ENCODE measurements at places on chromosomes 16 and 17.

DNA sequence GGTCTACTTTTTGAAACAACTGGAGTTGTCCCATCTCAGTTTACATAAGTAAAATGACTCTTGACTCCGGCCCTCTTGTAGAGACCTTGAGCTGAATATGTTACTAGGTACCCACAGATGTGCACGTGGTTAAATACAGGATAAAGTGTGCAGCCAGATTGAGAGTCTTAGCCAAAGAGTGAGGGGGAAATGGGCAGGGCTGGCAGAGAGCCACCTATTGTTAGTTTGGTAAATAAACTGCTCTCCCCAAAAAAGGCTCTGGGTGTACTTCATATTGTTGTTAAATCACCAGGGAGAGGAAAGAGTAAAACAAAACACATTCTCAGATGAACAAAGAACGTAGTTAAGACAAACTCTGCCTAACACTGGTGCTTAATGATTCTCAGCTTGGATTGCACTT, 20.3 kb downstream of the G6PC1 start:
- no peak for DNase-seq

- no peak for DNase-seq
Measured at GRCh38 chr17:3879591-3880417, 13.0 kb downstream of the CAMKK1 start.

GRCh38 chr17:67105213-67105612, 60.9 kb downstream of the CACNG1 start:
- DNase-seq, result no peak

GRCh38 chr17:45813048-45813725, 29.1 kb downstream of the CRHR1 start:
- peak; percentile 15 for DNase-seq

DNA sequence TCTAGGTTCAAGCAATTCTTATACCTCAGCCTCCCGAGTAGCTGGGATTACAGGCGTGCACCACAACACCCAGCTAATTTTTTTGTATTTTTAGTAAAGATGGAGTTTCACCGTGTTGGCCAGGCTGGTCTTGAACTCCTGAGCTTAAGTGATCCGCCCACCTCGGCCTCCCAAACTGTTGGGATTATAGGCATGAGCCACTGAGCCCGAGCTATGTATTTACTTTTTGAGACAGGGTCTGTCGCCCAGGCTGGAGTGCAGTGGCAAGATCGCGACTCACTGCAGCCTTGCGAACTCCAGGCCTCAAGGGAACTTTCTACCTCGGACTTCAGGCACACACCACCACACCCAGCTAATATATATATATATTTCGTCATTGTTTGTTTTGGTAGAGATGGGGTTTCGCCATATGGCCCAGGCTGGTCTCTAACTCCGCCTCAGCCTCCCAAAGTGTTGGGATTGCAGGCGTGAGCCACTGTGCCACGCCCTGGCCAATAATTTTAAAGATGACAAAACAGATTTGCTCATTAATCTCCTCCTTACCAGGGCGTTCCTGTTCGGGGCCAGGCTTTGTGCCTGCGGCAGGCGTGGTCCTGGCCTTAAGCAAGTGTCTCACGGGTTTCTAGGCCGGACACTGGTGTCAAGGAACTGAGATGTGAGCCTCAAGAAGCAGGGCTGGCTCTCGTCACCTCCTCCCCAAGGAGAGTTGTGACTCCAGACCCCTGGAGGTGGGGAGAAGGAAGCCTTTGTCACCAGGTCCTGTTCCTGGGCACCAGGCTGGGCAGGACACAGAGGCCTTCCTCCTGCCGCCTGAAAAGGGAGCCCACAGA, 4.3 kb upstream of the NPW start:
- DNase-seq, result no peak

DNA sequence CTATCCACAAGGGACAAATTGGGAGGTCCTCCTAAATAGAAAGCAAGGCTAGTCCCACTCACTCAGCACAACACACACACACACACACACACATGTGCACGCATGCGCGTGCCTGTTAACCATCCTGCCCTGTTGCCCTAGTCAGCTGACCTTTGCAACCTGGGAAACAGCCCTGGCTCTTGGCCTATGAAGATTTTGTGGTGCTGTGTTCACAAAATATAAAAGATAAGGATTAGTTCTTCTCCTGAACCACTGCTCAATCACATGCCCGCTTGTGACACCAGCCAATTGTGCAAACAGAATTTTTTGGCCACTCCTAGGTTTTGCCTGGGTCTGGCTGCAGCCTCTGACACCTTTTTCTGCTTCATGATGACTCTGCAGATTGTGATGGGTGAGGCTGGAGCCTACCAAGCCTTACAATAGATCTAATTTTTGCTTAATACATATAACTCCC, 3.3 kb upstream of the CES1 start:
- DNase-seq, result no peak

DNA sequence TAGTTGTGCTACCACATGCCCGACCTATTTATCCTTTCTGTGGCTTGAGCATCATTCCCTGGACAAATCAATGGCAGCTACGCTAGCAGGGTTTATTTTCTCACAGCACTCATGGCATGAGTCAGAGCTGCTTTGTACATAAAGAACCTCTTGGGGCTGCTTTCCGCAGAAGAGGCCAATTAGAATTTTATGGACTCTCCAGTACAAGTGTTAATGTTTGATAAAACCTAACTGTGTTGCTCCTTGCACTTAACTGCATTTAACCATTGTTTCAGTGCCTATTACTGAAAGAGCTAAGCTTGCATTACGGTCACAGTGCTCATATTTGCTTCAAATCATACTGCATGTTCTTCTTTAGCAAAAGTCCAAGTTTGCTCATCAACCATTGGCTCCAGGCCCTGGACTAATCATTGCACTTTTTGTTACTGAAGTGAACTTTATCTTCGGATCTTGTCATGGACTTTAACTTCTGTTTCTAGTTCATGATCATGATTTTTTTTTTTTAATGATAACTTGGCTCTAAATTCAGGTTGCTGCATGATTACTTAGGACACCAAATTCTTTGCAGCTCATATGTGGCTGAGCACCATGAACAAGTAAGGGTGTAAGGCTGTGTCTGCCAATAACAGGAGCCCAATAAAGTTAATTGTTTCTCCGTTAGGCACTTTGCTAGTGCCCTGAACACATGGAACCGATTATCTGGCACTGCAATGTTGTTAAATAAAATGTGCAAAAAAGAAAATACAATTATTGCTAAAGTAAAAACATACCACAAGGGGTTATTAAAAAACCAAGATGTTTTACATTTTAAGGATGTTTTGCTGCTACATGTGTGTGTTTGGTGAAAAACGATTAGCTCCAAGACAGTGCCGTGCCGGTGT, 492.2 kb downstream of the KCNJ2 start:
- DNase-seq, result no peak

DNA sequence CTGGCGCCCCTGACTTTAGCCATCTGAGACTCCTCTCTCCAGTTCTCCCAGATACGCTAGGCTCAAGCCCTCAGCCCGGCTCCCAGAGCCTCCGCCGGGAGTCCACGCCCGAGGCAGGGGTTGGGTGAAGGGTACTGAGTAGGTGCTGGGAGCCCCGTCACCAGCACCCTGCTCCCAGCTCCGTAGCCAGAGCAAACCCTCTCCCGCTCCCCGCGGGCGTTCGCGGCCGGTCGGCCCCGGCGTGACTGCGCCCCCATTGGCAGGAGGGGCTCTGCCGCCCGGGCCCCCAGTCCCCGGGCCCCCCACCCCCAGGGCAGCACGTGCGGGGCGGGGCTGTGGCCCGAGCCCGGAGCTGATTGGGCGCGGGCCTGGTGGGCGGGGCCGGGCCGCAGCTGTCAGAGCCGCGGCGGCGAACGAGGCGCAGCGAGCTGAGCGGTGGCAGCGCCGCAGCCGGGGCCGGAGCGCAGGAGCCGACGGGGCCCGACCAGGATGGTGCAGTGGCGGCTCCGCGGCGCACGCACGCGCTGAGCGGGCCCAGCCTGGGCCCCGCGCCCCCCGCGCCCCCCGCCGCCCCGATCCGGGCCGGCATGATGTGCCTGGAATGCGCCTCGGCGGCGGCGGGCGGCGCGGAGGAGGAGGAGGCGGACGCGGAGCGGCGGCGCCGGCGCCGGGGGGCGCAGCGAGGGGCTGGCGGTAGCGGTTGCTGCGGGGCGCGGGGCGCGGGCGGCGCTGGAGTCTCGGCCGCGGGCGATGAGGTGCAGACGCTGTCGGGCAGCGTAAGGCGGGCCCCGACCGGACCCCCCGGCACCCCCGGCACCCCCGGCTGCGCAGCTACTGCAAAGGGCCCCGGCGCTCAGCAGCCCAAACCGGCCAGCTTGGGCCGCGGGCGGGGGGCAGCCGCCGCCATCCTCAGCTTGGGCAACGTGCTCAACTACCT, at the start of gene SPNS2:
TSS of gene SPNS2 (plus strand) at position 421 of the 937 bp plus-strand sequence. CDS start at position 588, 167 bp downstream.
- peak; percentile 67 for DNase-seq

- no peak for DNase-seq
Measured at GRCh38 chr16:58012481-58012880, 11.3 kb downstream of the USB1 start.

DNA sequence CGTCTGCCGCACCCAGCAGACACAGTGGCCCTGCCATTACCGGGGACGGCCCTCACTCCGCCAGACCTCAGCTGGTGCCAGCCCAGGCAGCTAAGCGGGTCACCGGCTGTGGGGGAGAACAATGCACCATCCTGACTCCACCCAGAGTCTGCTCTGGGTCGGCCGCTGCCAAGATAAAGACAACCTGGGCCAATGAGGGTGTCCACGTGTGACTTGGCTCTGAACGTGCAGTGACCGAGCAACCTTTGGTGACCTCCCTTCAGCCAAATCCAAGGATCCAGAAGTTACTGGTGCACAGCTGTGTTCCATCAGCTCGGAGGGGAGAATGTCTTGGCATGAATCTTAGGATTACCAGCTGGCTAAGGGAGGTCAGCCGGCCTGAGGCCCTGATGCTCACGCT, 155.9 kb downstream of the NTN1 start:
- DNase-seq, result no peak

DNA sequence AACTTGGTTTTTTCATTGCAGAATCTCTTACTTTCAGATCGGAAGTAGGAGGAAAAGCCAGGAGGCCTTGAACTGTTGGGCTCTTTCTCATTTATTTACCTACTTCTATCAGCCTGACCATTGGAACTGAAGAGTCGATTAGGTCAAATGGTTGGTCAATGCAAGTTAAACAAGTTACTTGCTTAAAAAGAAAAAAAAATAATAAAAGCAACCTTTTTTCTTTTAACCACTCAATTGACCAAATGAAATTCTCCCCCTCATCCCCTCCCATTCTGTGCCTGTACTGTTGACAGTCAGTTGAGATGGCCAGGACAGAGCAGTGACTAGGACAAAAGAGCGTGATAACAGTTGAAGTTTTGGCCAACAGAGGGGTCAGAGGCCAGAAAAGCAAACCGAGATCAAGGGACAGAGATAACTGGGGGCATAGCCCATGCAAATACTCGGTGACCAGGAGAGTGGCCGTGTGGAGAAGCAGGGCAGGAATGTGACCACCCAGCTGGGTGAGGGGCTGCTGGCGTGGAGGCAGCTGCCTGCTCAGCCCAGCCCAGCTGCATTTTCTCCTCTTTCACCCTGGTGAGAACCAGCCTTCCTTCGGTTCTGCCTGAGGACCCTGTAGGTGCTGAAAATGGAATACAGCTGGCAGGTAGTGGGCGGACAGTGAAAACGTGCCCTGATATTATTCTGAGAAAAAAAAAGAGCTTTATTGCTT, 72.2 kb downstream of the HS3ST3B1 start:
- no peak for DNase-seq

GRCh38 chr16:66538910-66539309, 11.0 kb downstream of the TK2 start:
- DNase-seq, result no peak

DNA sequence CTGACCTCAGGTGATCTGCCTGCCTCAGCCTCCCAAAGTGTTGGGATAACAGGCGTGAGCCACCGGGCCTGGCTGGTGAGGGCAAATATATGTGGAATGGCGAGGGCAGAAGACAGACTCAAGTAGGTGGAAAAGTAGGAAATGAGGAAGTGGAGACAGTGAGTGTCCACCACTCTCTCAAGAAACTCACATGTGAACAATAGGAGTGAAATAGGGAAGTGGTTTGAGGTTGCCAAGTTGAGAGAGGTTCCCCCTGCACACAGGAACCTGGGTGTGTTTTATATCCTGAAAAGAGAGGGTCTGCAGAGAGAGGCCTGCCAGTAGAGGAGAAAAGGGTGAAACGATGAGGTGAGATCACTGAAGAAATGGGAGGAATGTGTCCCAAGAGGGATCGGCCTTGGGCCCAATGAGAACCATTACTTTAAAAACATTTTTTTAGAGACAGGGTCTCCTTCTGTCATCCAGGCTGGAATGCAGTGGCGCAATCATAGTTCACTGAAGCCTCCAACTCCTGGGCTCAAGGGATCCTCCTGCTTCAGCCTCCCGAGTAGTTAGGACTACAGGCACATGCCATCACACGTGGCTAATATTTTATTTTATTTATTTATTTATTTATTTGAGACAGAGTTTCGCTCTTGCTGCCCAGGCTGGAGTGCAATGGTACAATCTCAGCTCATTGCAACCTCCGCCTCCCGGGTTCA, 17.1 kb upstream of the CORO1A start:
- DNase-seq, result peak; percentile 48

GRCh38 chr16:54875443-54875842, 55.2 kb upstream of the IRX5 start:
- DNase-seq, result no peak

DNA sequence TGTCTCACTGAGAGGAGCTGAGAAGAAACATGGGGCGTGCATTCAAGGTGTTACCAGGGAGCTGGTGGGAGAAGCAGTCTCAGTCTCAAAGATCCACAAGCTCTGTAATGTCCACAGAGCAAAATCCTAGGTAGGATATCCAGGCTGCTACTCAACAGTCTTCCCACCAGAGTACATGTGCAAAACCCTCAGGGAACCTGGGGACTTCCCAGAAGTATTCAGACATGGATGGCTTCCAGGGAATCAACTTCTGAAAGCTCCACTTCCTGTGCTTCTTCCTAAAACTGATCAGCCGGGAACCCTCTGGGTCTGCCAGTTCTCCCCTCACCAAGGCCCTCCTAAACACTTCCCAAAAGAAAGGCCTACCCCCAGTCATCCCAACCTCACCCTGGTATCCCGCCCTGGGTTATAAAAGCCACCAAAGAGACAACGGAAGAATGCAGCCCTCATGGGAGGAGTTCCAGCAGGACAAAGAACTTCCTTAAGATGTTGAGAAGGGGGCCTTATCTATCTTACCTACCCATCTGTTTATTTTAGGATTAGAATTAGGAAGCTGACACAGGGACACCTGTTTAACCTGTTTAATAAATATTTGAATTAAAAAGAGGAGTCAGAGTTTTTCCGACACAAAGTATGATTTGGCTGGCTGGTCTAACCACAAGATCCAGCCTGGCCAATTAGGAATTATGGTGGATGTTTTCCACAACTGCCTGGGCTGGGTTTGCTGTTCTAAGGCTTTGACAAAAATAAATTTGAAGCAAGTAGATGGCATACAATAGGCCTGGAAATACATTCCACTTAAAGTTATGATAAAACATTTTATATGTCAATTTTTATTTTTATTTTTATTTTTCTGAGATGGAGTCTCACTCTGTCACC, 37.0 kb downstream of the CUEDC1 start:
- DNase-seq, result no peak
